ENCODE measurements at places on chromosomes 11 and 22.
A peak's percentile ranks its signal among the peaks of the same experiment; 100 is the strongest.

DNA sequence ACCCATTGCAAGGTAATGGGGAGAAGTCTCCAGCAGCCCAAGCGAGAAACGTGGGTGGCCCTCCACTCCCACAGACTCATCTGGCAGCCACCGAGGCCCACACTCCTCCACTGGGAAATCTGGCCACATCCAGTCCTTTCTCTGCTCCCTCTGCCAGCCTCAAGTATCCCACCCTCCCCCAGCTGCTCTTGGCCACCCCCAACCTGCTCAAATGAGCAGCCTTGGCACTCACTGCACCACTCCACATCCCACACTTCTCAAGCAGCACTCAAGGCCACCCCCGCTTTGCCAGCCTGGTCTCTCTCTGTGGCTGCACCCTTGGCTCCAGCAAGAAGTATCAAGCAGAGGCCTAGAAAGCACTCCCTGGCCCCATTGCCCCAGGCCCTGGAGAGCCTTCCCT, 28.2 kb downstream of the SLC22A12 start:
- DNase-seq: no peak

DNA sequence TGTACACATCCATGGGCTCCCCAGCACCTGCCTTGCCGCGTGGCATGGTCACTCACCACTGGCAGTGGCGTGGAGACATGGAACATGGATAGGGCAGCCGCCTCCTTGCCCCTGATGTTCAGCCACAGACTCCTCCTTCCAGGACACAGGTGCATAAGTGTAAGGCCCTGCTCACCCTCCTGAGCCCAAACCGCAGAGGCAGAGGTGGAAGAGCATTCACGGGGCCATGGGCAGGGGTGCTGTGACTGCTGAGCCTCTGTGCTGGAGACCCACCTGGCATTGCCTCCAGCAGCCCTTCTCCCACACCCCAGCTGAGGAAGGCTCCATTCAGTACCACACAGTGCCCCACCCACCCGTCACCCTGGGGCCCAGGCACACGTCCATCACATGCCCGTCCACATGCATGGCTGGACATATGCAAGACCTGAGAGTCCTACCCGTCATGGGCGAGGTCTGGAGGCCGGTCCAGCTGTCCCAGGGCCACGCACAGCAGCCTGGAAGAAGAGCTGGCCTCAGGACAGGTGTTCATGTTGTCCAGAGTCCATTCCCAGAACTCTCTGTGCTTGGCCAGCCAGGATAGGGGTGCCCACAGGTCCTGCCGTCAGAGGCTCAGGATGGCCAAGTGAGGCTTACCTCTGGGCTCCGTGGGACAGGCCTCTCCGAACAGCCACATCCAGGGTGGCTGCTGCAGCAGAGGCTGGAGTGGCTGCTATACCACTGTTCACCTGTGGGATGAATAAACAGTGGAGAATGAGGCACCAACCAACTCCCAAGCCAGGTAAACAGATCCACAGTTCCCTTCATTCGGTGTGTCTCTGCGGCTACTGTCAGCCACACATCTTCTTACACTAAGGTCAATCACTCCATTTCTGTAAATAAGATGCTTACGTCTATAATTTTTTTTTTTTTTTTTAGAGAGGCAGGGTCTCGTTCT, 1.7 kb upstream of the TUBGCP6 start:
- no peak for DNase-seq

- DNase-seq: no peak
Measured at GRCh38 chr11:20308601-20309000, 54.9 kb upstream of the HTATIP2 start.

DNA sequence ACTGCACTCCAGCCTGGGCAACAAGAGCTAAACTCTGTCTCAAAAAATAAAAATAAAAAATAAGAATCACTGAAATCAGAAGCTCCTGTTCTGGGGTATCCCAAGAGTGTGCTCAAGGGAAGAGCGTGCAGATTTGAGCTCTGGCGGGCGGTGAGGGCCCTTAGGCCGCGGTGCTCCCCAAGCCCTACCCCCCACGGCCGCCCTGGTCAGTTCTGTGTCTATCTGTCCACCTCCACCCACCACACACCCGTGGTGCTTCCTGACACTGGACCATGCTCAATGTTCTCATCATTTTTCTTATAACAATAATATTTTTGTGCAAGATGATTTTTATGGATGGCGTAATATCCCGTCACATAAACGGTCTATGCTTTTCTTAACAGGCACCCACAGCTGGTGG, 71.1 kb downstream of the RTL6 start:
- no peak for DNase-seq

GRCh38 chr11:82996966-82997606, 74.6 kb downstream of the RAB30 start:
- DNase-seq: no peak

DNA sequence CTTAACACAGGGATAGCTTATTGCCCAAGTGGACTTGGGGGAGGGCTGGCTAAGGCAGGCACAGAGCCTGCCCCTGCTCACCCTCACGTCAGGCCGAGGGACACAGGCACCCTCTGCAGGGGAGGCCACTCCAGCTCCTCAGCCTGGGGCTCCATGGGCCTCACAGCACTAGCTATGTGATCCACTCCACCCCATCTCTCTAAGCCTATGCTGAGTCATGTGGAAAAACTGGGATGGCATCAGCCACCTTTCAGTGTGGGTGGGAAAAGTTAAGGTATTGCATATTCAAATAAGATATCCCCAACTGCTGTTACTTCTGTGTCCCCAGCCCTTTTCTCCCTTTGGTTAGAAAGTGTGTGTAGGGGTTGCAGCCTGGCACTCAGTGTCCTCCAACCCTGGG, 22.3 kb downstream of the RANGAP1 start:
- no peak for DNase-seq

GRCh38 chr11:72793076-72793424, 797 bp downstream of the STARD10 start:
- DNase-seq: no peak

DNA sequence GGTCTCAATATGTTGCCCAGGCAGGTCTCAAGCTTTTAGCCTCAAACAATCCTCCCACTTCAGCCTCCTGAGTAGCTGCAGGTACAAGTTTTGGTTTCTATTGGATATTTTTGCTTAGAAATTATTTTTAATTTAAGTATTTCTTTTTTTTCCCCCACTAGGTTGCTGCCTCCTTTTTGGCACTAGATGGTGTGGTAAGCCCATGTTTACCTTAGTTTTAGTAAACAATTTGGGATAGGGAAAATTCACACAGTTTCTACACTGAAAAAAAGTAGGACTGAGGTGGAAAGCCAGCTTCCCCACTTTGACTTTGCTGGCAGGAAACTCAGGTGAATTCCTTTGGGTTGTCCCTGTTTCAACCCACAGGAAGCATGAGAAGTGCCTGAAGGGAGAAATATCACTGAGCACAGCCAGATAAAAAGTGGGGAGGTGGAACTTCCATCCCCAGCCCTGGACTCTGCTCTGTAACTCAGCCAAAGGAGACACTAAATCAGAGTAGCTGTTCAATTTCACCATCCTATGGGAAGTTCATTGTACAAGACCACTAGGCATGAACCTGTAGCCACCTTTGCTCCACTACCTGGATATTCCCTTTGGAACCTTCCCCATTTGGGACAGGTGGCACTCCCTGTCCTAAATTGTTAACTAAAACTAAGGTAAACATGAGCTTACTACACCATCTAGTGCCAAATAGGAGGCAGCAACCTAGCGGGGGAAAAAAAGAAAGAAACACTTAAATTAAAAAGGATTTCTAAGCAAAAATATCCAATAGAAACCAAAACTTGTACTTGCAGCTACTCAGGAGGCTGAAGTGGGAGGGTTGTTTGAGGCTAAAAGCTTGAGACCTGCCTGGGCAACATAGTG, 154.4 kb upstream of the FAT3 start:
- DNase-seq: no peak

- no peak for DNase-seq
Measured at GRCh38 chr11:69240332-69241074, 53.5 kb upstream of the MYEOV start.

GRCh38 chr11:99098258-99098657, 77.5 kb downstream of the CNTN5 start:
- DNase-seq: no peak

GRCh38 chr11:18264677-18265555, 1.1 kb upstream of the SAA1 start:
- DNase-seq: no peak

DNA sequence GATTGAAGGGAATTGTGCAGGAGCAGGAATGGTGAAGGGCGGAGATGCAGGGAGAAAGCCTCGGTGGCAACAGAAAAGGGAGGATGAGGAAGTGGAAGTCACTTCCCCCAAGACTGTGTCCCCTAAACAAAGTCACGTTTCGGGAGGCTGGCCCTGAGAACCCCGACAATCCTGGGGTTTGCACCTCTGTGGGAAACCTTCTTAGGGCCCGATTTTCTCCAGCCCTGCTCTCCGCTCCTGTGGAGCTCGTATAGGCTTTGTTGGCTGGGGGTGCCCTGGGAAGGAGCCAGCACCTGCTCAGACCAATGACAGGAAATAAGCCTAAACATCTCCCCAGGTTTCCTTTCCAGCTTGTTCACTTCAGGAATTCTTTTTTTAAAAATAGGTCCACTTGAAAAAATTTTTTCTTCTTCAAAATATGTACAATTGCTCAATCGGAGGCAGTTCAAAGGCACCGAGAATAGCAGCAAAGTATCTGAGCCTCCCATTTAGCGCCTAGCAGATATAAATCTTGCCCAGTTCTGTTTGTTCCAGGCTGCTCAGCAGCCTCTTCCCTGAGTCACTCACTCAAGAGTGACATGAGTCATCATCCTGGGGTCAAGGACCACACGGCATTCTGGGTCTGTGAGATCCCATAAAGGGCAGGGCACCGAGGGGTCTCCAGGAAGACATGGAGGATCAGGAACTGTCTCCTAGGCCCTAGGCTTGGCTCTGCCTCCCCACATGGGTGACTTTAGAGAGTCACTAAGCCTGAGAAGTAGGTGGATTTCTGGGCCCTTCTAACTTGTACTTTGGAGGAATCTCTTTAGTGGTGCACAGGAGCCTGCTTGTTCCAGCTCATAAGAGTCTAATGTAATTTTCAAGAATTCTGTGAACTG, 34.0 kb downstream of the IRAG1 start:
- peak; percentile 82 for DNase-seq

GRCh38 chr22:50276143-50276542, 6.0 kb upstream of the MAPK11 start:
- DNase-seq: peak; percentile 53

- no peak for DNase-seq
Measured at GRCh38 chr11:116263770-116264169, 509.0 kb downstream of the BUD13 start.

DNA sequence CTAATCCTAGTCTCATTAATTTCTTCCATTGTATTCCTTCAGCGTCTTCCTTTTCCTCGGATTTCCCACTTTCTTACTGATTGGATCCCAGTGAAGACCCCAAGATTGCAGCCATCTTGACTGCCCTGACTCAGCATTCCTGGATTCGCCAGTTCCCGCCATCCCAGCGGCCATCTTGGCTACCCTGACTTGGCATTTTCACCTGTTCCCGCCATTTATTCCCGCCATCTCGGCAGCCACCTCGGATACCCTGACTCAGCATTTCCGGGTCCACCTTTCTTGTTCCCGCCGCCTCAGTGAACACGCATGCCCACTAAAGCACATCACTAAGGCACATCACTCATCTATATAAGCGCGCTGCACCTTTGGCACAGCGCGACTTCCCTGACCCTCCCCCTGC, 13.8 kb upstream of the OR56A3 start:
- DNase-seq: no peak

- peak; percentile 98 for DNase-seq
Measured at GRCh38 chr11:130448416-130449309, at the start of gene ADAMTS15. TSS of gene ADAMTS15 (plus strand) at chr11:130448645. CDS start at chr11:130448974, 329 bp downstream.

- no peak for DNase-seq
Measured at GRCh38 chr11:94309757-94310156, 5.4 kb downstream of the IZUMO1R start.

- peak; percentile 99 for DNase-seq
Measured at GRCh38 chr11:355581-356458, 13.5 kb upstream of the B4GALNT4 start.

- no peak for DNase-seq
Measured at GRCh38 chr22:31474743-31475142, 14.9 kb downstream of the EIF4ENIF1 start.

- peak; percentile 87 for DNase-seq
Measured at GRCh38 chr22:32615874-32616564, 141.4 kb downstream of the FBXO7 start.

- peak; percentile 76 for DNase-seq
Measured at GRCh38 chr11:326842-327580, 6.4 kb upstream of the IFITM3 start.
